ENCODE measurements at places on chromosomes 16 and 17.

DNA sequence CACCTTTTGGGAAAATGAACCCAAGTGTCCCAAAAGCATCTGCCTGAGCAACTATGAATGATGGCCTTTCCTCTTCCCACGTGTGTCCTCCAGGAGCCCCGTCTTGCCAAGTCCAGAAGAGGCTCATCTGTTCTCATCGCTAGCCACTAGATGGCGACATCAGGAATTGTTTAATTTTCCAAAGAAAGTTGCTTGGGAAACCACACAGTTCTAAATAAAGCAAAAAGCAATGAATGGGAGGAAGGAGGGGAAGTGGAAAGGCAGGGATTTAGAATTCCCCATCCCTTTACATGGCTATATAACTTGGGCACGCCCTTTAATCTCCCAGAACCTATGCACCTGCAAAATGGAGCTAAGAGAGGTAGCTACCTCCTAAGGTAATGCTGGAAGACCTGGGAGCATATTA lies 9.0 kb upstream of the CDH5 start:
- no peak for DNase-seq

GRCh38 chr16:25219070-25219737 lies 2.5 kb downstream of the AQP8 start:
- no peak for DNase-seq

GRCh38 chr17:73952082-73952479 lies 251.4 kb upstream of the RPL38 start:
- no peak for DNase-seq

GRCh38 chr17:82973456-82974135 lies 105.8 kb upstream of the METRNL start:
- no peak for DNase-seq

- DNase-seq: no peak
Measured at GRCh38 chr16:52546291-52547003, 496 bp downstream of the TOX3 start.

- no peak for DNase-seq
Measured at GRCh38 chr16:31712064-31712540, 161.5 kb upstream of the ZNF267 start.

GRCh38 chr17:48760411-48760810 lies 31.9 kb upstream of the HOXB13 start:
- DNase-seq: no peak

DNA sequence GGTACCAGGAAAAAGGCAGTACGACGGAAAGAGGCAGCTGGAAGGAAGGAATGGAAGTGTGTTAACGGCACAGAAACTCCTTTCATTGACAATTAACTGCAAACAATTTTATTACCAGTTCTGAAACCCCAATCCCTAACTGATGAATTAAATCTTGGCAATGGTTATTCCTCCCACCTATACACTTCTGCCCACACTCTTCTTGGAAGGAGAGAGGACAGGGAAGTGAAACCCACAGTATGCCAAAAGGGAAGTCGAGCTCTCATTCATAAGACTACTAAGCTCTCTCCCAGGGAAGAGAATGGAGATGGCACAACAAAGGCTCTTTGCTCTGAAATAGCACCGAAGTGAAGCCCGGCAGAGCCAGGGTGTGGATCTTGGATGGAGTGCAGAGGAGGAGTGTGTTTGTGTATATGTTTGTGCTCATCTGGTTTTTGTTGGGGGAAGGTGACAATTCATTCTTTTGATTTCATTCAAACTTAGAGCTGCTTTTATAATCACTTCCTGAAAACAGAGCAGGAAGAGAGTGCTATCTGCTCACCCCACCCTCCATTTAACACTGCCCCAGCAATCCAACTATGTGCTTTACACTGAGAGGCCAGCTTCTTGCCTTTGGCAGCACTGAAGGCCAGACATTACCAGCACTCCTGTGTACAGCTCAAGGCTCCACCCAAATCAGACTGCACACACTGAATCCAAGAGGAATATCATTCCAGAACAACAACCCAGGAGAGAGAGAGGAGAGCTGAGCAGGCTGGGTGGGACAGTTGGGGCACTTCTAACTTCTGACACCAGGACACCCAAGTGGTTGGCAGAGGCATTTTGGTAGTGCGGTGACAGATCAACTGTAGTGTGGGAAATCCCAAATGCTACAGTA lies 68.7 kb downstream of the HIC1 start:
- no peak for DNase-seq

GRCh38 chr17:41360296-41360995 lies 9.2 kb downstream of the KRT33B start:
- no peak for DNase-seq

DNA sequence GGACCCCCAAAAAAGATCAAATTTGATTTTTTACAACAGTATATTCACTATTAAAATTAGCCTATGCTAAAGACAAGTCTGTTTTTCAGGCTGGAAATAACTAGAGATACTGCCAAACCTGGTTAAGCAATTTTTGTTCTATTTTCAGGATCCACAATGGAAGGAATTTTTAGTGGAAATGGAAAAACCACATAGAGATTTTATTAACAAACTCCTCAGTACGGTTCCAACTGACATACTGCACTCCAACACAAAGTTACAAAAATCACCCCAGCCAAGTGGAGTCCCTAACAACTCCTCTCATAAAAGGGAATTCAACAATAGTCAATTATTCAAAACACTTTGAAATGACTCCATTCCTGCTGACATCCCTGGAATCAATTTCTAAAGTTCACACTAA lies 101.6 kb upstream of the TOB1 start:
- no peak for DNase-seq

- DNase-seq: no peak
Measured at GRCh38 chr17:16929757-16930520, 42.0 kb downstream of the TNFRSF13B start.

- no peak for DNase-seq
Measured at GRCh38 chr17:18259621-18260331, 686 bp upstream of the MIEF2 start.

DNA sequence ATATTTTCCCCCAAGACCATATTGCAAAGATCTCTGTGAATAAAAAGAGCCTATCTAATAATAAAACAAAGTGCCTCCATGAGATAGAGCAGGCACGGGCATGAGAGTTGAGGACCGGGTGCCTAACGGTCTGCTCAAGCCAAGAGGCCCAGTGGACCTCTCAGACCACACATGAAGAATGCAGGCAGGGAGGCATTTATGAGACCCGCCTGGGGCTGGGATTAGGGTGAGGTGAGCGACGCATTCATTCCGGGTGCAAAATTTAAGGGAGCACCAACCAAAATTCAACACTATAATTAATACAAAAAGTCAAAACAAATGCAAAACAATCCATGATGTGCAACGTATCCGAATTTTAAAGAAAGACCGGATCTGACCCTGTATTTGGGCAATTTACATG lies 108.5 kb downstream of the MAF start:
- no peak for DNase-seq

- no peak for DNase-seq
Measured at GRCh38 chr16:70689035-70689969, 3.4 kb upstream of the MTSS2 start.

- peak; percentile 31 for DNase-seq
Measured at GRCh38 chr17:77330602-77331081, 189.9 kb downstream of the SEC14L1 start.

- no peak for DNase-seq
Measured at GRCh38 chr16:50293994-50294855, 27.9 kb downstream of the ADCY7 start.

- no peak for DNase-seq
Measured at GRCh38 chr17:46916623-46917022, 6.3 kb upstream of the GOSR2 start.

- DNase-seq: no peak
Measured at GRCh38 chr16:53673189-53673588, 30.5 kb downstream of the RPGRIP1L start.

- DNase-seq: no peak
Measured at GRCh38 chr16:57051696-57052228, 40.6 kb upstream of the CPNE2 start.

GRCh38 chr17:78484271-78485246 lies 92.6 kb downstream of the DNAH17 start:
- peak; percentile 85 for DNase-seq

DNA sequence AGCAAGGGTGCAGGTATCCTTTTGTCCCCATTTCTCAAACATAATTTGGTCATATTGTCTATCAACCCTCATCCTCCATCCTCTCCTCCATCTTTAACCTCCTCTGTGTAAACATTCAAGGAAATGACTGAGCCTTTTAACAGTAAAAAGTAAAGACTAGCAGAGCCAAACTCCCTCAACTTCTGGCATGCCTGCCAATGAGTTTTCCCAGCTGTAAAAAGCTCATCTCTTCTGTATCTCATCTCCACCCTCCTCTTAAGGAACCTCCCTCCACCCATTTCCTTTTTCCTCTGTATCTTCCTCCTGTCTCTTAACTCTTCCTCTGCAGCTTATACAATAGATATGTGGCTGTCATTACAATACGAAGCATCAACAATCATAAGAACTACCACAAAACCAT lies 76.9 kb upstream of the PSMD7 start:
- DNase-seq: no peak

- DNase-seq: no peak
Measured at GRCh38 chr16:2953706-2954627, 10.1 kb upstream of the KREMEN2 start.

DNA sequence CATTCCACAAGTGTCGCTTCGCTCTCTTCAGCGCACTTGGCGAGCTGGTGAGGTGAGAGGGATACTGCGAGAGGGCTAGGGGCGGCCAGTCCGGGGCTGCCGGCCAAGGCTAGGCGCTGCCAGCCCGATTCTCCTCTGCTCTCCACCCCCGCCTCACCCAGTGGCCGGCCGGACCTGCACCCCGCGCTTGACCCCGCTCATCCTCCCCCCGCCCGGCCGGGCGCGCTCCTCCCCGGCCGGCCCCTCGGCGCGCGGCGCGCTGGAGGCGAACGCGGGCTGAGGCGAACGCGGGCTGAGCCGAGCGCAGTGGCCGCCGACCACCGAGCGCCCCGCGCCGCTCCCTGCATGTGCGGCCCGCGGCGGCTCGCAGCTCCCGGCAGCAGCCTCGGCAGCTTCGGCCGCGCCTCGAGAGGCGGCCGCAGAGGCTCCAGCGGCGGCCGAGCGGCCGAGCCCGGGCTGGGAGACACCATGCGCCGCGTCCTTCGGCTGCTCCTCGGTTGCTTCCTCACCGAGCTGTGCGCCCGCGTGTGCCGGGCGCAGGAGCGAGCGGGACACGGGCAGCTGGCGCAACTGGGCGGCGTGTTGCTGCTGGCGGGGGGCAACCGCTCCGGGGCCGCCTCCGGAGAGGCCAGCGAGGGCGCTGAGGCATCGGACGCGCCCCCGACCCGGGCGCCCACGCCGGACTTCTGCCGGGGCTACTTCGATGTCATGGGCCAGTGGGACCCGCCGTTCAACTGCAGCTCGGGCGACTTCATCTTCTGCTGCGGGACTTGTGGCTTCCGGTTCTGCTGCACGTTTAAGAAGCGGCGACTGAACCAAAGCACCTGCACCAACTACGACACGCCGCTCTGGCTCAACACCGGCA lies at the start of gene SHISA9:
Gene SHISA9 (plus strand): TSS at position 2 of the 865 bp plus-strand sequence.
- DNase-seq: peak; percentile 37

- DNase-seq: no peak
Measured at GRCh38 chr16:17635183-17635582, 164.4 kb upstream of the XYLT1 start.

DNA sequence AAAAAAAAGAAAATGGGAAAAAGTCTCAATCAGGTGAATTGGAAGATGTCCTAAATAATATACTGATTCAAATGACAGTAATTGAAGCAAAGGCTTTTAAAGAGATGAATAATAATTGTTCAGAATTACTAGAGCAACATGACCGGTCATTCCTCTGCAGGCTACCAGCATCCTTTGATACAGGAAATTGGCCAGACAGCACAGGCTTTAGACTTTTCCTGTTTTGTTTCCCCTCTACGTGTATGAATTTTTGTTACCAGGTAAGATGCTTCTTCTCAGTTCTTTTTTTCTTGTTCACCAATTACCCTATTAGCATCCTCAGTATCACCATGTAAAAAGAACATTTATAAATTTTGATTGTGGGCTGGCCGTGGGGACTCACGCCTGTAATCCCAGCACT lies 77.5 kb downstream of the RPGRIP1L start:
- no peak for DNase-seq

DNA sequence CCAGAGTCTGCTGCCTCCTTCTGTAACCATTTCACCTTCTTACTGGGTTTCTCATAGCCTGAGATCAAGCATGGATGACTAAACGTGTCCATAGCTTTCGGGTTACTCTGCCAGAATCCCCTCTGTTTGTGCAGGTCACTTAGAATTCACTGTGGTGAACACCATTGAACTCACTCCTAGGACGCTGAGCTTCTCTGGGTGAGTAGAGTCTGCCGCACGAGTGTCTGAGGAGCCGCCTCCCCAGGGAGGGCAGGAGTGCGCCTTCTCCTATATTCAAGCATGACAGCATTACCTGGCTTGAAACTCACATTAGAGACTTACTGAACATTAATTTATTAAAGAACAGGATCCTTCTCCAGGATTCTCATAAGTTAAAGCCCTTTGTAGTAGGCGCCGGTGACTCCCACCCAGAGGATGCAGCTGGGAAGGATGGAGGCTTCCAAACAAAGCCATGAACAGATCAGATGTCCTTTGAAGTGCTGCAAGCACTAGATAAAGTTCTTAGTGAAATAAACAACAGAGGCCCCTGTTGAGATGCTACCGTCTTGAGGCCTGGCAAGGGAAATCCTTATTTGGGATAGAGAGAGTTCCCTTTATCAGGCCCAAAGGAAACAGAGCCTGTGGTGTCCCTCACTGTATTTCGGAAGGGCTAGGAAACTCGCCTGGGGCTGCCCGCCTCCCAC lies 144.6 kb upstream of the PLCG2 start:
- DNase-seq: no peak

DNA sequence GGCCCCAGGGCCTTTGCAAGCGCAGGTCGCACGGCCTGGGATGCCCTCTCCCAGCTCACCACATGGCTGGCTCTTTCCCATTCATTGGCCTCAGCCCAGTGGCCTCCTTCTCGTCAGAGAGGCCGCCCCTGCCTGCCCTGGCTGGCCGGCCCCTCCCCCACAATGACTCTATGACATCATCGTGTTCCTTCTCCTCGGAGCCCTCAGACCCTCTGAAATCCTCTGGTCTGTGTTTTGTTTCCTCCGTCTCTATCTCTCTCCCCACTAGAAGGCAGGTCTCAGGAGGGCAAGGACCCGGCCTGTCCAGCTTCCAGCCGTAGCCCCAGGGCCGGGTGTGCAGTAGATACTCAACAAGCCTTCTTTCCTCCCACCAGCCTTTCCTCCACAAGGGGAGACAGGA lies 164.8 kb upstream of the FOXF1 start:
- DNase-seq: no peak

- DNase-seq: no peak
Measured at GRCh38 chr17:3037259-3037658, 26.1 kb downstream of the OR1D5 start.

GRCh38 chr16:72657791-72658190 lies 390.1 kb downstream of the ZFHX3 start:
- no peak for DNase-seq

- DNase-seq: no peak
Measured at GRCh38 chr17:20074001-20074400, 64.8 kb downstream of the SPECC1 start.

GRCh38 chr17:9677411-9677810 lies 32.1 kb downstream of the USP43 start:
- DNase-seq: no peak

- no peak for DNase-seq
Measured at GRCh38 chr17:35377068-35377467, 3.6 kb upstream of the SLFN11 start.

GRCh38 chr16:57000271-57001025 lies 11.1 kb downstream of the NLRC5 start:
- DNase-seq: peak; percentile 39

Measured in activated naive CD8-positive, alpha-beta T cell treated with anti-CD3 and anti-CD28 coated beads, Interleukin-2, amount 10 ng/mL, durations not matched to agents 7 days and 5 days (primary cell).